ENCODE measurements at places on chromosomes 6 and 20.

GRCh38 chr6:35016502-35017321, 124.4 kb downstream of the TCP11 start:
- DNase-seq, result no peak

- DNase-seq, result peak; percentile 16
These were observed 963 bp upstream of the RMND1 start for GRCh38 chr6:151452750-151453427.

GRCh38 chr6:123616942-123617341, 19.8 kb downstream of the TRDN start:
- no peak for DNase-seq

- no peak for DNase-seq
These were observed 20.5 kb upstream of the CDKN1A start for GRCh38 chr6:36657942-36658544.

- no peak for DNase-seq
These were observed 293.0 kb upstream of the PRDM1 start for GRCh38 chr6:105793130-105793529.

DNA sequence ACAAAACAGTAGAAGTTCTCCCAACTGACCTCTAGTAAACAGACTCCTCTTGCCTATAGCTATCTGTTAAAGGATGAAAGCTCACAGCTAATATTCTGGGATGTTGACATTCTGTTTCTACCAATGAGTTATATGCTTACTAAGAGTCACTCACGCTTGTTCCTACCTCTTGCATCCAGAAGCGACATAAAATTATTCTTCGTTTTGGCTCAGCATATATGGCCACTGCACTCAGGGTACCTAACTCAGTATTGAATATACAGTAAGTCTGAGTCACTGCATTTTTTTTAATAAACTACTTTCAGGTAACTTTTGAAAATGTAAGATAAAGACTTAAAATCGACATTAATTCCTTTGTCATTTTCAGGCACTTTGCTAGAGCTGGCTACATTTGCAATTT, 214.4 kb upstream of the STXBP5 start:
- no peak for DNase-seq

- no peak for DNase-seq
These were observed 683.4 kb downstream of the RNF144B start for GRCh38 chr6:19070520-19070919.

- no peak for DNase-seq
These were observed 472 bp upstream of the EDN3 start for GRCh38 chr20:59299945-59300332.

DNA sequence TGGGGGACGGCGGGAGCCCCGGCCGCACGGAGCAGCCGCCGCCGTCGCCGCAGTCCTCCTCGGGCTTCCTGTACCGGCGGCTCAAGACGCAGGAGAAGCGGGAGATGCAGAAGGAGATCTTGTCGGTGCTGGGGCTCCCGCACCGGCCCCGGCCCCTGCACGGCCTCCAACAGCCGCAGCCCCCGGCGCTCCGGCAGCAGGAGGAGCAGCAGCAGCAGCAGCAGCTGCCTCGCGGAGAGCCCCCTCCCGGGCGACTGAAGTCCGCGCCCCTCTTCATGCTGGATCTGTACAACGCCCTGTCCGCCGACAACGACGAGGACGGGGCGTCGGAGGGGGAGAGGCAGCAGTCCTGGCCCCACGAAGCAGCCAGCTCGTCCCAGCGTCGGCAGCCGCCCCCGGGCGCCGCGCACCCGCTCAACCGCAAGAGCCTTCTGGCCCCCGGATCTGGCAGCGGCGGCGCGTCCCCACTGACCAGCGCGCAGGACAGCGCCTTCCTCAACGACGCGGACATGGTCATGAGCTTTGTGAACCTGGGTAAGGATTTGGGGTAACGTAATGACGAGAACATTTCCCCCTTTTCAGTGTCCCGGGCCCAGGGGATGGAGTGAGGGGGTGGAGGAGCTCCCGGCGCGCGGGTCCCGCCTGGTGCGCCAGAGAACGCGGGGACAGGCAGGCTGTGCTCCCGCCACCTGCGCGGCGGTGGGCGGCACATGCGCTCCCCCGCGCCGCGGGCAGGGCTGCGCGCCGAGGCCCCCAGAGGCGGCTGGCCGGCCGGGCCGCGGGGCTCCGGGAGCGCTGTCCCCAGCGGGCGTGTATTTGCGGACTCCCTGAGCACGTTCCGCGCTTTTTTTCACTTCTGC, 1.4 kb downstream of the BMP6 start:
- DNase-seq, result no peak

DNA sequence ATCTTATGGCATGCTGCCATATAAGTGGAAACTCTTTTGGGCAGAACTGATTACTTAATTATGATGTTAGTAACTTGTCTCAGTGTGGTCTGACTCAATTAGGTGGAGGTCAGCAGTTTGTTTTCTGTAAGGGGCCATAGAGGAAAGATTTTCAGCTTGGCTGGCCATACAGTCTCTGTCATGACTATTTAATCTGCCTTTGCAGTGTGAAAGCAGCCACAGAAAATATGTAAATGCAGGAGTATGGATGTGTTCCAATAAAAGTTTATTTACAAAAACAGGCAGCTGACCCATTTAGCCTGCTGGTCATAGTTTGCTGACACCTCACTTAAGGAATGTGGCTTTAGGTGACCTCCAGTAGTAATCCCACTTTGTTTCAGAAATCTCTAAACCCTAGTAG, 700.7 kb downstream of the EPM2A start:
- DNase-seq, result no peak

- DNase-seq, result peak; percentile 30
These were observed 10.5 kb downstream of the IBTK start for GRCh38 chr6:82237013-82237412.

- DNase-seq, result no peak
These were observed 25.4 kb downstream of the CDYL start for GRCh38 chr6:4801491-4802110.

DNA sequence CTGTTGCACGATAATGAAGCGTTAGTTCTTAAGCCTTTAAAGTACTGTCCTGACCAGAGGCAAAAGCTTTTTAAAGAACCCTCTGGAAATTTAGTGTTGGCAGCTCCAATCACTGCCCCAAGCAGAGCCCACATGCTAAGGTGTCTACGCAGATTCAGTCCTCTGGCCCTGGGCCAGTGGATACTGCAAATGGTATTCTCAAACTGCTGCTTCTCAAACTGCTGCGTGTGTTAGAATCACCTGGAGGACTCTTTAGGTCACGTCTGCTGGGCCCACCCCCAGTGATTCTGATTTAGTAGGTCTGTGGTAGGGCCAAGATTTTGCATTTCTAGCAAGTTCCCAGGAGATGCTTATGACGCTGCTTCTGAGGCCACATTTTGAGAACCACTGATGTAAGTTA, 96.0 kb upstream of the CCDC28A start:
- no peak for DNase-seq

- no peak for DNase-seq
These were observed 93.2 kb downstream of the PRSS35 start for GRCh38 chr6:83605517-83605916.

DNA sequence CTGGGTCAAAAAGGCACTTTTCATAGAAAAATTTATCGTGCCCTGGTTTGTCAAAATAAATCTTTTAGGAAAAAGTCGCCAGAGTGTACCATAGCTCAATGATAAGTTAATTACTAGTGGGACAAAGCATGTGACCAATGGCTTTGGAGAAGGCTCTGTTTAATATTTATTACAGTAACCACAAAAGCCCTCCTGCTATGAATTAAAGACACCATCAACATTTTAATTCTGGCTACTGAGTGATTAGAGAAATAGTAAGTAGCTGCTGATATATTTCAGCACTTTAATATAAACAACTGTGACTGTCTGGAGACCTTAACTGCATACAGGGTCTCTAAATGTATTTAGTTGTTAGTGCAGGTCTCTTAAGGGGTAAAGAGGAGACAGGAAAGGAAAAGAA, 38.3 kb downstream of the KIF13A start:
- no peak for DNase-seq

- no peak for DNase-seq
These were observed 122.8 kb upstream of the CDH4 start for GRCh38 chr20:61129311-61129710.

Measured in hematopoietic multipotent progenitor cell treated with erythropoietin and hydrocortisone succinate and interleukin-3 and kit ligand, for 15 days (in vitro differentiated cells).